Glomerular endothelial cell (primary cell): ENCODE measurements at places on chromosomes 5 and 9.

DNA sequence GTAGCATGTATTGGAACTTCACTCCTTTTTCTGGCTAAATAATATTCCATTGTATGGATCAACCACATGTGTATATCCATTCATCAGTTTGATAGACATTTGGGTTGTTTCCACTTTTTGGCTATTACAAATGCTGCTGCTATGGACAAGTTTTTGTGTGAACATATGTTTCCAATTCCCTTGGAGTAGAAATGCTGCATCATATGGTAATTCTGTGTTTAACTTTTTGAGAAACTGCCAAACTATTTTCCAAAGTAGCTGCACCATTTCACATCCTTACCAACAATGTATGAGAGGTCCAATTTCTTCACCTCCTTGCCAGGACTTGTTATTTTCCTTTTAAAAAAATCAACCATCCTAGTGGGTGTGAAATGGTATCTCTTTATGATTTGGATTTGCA is 8.4 kb downstream of the FRRS1L start:
- no peak for DNase-seq

DNA sequence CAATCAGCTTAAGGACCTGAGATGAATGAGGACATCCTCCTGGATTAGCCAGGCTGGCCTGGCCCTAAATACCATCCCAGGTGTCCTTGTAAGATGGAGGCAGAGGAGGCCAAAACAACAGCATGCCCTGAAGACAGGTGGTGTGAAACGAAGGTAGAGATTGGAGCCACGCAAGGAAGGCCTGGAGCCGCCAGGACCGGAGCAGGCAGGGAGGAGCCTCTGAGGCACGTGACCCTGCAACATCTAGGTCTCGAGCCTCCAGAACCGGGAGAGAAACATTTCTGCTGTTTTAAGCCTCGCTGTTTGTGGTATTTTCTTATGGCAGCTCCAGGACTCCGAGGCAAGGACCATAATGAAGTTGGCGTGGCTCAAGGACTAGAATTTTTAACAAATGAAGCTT is 9.7 kb upstream of the COL5A1 start:
- no peak for DNase-seq

DNA sequence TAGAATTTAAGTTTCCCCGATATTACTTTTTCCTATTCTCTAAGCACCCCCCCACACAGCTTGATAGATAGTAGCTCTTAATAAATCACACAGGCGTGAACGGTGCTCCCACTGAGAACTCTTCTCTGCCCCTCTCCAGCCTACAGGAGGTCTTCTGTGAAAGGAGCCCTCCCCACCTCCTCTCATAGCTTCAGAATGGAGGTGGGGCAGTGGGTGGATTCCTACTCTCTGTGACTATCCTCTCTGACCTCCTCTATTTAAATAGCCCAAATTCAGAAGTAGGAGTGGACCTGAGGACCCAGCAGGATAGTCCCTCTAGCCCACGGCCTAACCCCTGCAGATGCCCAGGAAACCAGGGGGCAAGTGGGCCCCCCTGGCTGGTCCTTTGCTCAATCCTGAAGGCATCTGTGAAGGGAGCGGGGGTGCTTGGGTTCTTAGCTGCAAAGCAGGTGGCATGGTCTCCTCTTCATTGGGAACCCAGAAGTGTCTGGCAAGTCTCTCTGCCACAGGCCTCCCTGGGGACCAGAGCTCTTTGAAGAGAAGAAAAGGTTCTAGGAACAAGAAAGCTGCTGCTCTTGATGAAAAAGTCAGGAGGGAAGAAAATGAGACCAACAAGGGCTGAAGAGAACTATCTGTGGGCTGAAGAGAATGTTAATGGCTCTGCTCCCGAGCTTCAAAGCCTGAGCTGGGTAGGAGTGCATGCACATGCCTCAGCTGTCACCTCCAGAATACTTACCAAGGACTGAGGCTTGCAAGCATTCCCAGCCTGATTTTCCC is 21.1 kb upstream of the HSPA9 start:
- no peak for DNase-seq

GRCh38 chr9:20269620-20270019 is 352.7 kb downstream of the MLLT3 start:
- DNase-seq = no peak

- DNase-seq = no peak
Measured at GRCh38 chr9:93024986-93025630, 33.4 kb upstream of the SUSD3 start.

- DNase-seq = no peak
Measured at GRCh38 chr9:124488641-124489210, 18.5 kb downstream of the NR5A1 start.

DNA sequence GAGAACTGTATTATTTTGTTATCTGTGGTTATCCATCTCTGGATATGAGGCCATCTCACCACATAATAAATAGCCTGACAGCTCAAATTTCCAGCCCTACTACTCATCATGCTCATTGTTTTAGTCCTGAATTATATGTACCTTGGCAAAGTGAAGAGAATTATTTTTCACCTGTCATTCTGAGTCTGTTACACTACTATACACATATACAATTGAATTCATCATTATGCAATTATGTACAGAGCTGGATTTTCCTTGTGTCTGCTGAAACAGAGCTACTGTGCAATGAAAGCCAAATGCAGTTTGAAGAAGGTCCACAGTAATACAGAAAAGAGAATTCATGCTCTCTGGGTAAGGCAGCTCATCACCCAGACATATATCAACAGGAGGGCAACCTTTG is 28.5 kb downstream of the ESM1 start:
- DNase-seq = no peak

- DNase-seq = no peak
Measured at GRCh38 chr5:62432621-62433064, 20.1 kb downstream of the IPO11 start.

- DNase-seq = no peak
Measured at GRCh38 chr9:72856972-72857623, 95.8 kb downstream of the ALDH1A1 start.

GRCh38 chr9:134691695-134692572 is 50.3 kb downstream of the COL5A1 start:
- DNase-seq = no peak

- no peak for DNase-seq
Measured at GRCh38 chr5:117201001-117201400, 626.4 kb upstream of the SEMA6A start.

DNA sequence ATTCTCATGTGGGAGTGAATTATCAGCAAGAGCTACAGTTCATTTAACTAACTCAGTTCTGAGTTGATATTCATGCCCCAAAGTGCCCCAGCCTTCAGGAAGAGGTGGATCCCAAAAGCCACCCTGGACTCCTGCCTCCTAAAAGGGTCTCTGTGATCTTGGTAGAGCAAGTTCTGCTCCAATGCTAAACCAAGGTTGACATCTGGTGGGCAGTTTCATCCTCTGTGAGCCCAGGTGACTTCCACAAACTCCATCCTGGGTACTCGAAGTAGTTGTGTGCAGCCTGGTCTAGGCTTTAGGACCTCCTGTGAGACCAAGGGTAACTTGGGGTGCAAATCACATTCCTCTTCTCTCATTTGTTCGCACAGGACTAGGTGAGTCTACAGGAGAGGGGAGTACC is 816.8 kb downstream of the MTRR start:
- DNase-seq = no peak

- no peak for DNase-seq
Measured at GRCh38 chr5:61816146-61816545, 484.1 kb downstream of the ZSWIM6 start.

GRCh38 chr5:154984946-154985516 is 28.5 kb upstream of the KIF4B start:
- DNase-seq = no peak

- no peak for DNase-seq
Measured at GRCh38 chr5:90528601-90529193, 687 bp downstream of the LYSMD3 start.

- DNase-seq = no peak
Measured at GRCh38 chr5:128532127-128532526, 5.9 kb downstream of the FBN2 start.

GRCh38 chr5:115626445-115626823 is 598 bp upstream of the TMED7 start:
- DNase-seq = peak; percentile 10

DNA sequence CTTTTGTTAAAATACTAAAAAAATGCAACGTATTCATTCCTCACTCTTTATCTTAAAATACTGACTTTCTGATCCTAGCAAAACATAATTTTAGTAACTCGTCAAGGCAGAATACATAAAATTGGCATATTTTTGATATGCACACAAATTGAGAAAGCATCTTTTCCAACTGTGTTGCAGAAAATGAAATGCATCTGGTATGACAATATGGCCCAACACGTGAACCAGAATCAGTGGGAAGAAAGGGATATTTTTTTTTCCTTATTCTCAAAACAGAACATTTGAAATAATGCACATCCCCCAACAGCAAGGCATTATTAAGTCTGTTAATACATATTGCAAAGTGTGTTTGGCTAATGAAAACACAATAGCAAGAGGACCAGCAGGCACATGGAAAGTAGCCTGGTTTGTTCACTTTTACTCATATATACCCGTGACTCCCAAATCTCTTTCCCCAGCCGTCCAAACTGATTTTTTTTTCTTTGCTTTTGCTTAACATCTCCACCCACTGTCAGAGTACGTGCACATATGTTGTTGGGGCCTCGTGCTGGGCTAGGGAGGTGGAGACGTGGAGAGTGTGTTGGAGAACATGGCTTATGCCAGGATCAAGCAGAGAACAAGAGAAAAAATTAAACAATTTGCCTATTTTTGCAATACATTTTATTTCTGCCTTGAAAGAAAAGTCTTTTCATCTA is 4.3 kb downstream of the MCTP1 start:
- DNase-seq = no peak

GRCh38 chr5:71528206-71528605 is 58.9 kb upstream of the MCCC2 start:
- DNase-seq = no peak

- peak; percentile 18 for DNase-seq
Measured at GRCh38 chr5:34791761-34792244, 47.2 kb upstream of the TTC23L start.
